Colonic mucosa (tissue), 4 donors: ENCODE measurements at places on chromosomes 4 and X. TPM values are rescaled to one million over a fixed set of nuclear protein-coding genes. Genes with fewer than 3 reads are reported as not detected.

- DNase-seq, result no peak
Measured at GRCh38 chr4:8601086-8601485, 8.5 kb downstream of the CPZ start.

DNA sequence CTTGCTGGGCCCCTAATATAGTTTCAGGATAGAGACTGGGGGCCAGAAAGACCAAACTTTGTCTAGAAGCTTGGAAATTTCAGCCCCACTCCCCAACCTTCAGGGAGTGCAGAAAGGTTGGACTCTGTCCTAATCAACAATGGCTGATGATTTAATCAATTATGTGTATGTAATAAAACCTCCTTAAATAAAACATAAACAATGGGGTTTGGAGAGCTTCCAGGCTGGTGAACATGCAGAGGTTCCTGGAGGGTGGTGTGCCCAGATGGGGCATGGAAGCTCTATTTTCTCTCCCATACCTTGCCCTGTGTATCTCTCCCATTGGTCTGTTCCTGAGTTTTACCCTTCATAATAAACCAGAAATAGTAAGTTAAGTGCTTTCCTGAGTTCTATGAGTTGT is 174.2 kb downstream of the GC start:
- no peak for DNase-seq

DNA sequence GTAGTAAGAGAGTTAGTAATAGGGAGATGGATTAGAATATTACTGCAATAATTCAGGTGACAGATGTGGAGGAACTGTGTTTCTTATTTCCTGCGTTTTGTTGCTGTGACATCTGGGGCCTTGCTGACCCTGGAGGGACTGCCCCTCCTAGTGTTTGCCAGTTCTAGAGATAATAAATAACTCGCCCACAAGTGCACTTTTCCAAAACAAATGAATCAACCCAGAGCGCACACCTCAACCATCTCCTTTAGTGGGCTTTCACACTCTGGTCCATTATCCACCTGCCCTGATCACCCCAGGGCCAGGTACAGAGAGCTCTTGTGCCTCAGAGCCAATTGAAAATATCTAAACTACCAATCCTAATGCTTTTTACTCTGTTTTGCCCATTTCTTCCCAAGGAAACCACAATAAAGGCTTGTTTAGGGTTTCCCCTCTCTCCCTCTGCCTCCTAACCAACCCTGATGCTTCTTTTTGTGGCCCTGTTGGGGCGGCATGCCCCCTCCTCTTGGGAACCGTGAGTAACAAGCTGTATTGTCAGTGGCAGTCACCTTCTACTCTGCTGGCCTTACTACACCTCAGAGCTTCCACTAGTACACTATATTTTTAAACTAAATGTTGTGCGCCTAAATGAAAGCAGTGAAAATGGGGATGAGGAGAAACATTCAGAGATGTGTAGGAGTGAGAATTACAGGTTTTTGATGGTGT is 270.5 kb downstream of the TENM3 start:
- no peak for DNase-seq

FAM47A gene
- total RNA-seq, result not detected

MAGEA11 gene
- total RNA-seq, result not detected
